BE2C (cell line): ENCODE measurements at places on chromosomes 5 and 9.

GRCh38 chr9:71816916-71817451 lies 48.7 kb upstream of the CEMIP2 start:
- no peak for DNase-seq

DNA sequence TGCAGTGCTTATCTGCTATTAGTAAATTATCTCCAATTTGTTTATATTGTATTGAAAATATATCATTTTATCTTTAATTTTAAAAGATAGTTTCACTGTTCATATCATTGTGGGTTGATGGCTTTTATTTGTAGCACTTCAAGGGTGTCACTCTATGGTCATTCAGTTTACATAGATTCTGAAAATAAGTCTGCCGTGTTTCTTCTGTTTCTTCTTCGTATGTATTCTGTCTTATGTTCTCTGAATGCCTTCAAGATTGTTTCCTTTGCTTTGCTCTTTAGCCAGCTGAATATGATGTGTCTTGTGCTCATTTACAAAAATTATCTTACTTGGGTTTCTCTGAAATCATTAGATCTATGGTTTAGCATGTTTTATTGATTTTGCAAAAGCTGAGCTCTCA lies 359.9 kb downstream of the CYLC2 start:
- DNase-seq = no peak

DNA sequence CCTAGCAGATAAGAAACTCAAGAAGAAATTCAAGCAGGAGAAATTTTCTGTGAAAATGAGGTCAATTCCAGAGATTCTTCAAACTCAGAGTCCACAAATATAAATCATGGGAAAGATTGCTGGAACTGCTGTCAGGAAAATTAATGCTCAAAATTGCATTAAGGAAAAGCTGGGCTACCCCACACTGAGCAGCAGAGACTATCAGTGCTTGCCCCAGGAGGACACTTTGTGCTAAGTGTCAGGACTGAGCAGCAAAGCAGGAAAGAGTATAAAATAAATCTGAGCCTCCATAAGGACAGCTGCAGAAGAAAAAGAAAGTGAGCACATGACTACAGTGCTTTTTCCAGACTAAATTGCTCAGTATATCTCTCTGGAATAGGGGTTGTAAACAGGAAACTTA lies 81.6 kb downstream of the RGS7BP start:
- DNase-seq = no peak

GRCh38 chr9:37163299-37163698 lies 42.9 kb downstream of the ZCCHC7 start:
- no peak for DNase-seq

DNA sequence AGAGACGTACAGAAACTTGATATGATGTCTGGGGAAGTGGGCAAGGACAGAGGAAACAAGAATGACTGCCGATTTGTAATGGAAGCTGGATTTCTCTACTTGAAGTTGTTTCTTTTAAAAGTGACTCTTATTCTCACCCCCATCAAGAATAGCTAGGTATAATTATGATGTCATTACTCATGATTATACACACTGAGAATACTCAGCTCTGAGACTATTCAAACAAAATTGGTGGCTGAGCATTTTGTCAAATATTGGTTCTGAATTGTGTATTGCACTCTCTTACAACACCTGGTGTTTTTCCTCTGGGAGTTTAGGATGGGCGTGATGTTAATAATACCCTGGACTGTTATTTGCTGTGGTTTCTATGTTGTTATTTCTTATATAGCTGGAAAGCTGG lies 46.3 kb downstream of the MAST4 start:
- DNase-seq = no peak

- DNase-seq = no peak
Observed at GRCh38 chr9:134987376-134987775, 69.7 kb upstream of the FCN1 start.

- no peak for DNase-seq
Observed at GRCh38 chr9:128685636-128686489, 3.2 kb upstream of the SET start.

DNA sequence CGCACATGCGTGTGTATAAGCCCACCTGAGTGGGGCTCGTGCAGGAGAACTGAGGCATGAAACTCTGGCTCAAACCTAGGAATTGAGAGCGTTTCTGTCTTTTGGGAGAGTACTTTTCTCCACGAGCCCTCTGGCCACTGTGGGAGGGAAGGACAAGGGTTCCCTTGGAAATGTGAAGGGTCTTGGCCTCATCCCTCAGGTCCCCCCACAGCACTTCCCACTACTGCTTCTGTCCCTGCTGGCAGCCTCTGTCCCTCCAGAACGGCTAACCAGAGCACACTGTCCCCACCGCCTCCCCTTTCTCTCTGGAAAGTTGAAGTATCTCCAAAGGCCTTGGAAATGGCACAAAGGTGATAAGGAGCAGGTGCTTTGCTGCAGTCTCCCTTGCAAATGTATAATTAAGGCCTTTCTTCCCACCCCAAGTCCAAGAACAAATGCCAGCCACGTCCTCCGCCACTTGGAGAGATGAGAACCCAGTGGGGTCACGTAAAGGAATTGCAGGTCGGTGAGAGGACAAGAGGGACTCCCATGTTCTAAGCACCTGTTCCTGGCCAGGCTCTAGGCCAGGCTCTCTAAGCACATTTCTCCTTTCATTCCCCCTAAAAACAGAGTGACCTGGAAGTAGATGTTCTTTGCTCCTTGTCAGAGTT lies 107.9 kb upstream of the LMX1B start:
- DNase-seq = no peak

GRCh38 chr5:172102218-172102870 lies 85.7 kb downstream of the STK10 start:
- DNase-seq = no peak

- no peak for DNase-seq
Observed at GRCh38 chr5:1883120-1883924, 597 bp upstream of the IRX4 start.

- DNase-seq = no peak
Observed at GRCh38 chr5:14166437-14166836, 23.3 kb downstream of the TRIO start.

DNA sequence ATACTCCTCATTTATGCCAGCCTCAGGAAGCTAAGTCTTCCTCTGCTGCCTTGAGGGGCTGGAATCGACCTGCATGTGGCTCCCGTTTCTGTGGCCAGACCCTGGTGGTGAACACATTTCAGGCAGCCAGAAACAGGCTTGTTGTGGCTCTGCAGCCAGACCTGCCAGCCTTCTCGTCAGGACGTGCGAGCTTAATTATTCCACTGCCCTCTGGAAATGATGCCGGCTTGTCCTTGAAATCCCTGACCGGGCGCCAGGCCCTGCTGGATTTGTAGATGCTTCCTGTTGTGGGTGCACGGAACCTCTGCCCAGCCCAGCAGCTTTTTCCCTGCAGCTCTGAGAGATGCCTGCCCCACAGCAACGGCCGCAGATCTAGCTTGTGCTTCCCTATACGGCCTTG lies 41.6 kb downstream of the PDZD2 start:
- peak; percentile 50 for DNase-seq

DNA sequence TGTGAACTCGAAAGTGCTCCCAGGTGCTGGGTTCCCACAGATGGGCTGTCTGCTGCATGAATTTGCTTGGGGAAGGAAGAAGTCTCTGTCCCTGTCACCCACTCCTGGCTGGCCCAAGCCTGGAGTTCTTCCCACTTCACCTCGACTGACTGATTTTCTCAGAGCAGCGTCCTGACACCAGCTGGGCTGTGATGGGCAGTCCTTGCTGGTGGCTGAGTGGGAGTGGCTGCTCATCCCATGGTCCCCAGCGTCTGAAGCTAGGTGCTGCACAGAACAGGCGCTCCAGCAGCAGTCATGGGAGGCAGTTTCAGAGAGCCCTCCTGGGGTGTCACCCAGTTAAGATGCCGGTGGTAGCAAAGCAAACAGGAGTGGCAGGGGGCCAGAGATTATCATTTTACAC lies 10.1 kb upstream of the NEURL1B start:
- DNase-seq = no peak

GRCh38 chr5:168798065-168799023 lies 219.2 kb upstream of the PANK3 start:
- DNase-seq = no peak

- no peak for DNase-seq
Observed at GRCh38 chr9:37758747-37759146, 5.1 kb downstream of the TRMT10B start.

DNA sequence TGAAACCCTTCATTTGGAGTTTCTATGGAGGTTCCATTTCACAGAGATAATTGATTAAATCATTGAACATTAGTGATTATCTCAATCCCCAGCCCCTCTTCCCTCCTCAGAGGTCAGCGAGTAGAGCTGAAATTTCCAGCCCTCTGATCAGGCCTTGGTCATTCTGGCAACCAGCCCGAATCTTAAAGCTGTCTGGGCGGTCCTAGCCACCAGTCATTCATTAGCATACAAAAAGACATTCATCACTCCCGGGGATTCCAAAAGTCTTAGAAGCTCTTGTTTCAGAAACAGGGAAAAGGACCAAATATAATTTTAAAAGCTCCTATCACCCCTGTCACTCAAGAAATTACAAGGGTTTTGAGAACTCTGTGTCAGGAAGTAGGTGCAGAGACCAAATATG lies 41.3 kb downstream of the ZNF474 start:
- no peak for DNase-seq

GRCh38 chr5:38582293-38582974 lies 26.0 kb upstream of the LIFR start:
- DNase-seq = no peak

DNA sequence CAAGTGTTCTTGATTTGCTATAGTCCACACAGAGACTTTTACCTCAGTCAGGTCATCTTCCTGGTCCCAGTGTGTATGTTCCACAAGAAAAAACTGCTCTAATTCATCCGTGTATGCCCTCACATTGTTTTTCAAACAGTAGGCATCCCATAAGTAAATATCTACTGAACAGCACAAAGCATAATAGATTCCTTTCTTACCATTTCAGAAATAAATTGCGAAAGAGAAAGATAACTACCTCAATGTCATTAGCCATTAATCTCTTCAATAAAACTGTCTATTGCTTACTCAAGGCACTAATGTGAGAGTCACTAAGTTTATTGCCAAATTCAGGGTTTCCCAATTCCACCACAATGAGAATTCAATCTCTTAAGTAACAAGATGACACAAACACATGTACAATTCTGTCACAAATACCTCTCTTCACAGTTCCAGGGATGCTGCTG lies 9.6 kb downstream of the FBXW2 start:
- DNase-seq = no peak

DNA sequence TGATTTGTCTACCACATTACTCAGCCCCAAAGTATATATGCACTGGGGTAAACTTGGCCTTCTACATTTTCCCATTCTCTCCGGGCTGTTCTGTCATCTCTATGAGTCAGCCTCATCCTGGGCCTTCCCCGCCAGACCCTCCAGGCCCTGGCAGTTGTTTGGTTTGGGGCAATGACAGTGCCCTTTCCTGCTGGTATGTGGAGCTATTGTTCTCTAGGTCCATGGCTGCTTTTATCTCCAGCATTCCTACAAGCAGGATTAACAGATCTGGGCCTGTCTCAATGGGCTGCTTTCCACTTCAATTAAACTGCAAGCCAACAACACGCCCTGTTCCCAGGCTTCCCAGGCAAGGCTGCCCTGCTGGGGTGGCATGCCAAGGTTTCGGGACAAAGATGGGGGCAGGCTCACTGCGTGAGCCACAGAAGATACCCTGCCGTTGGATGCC lies 136.4 kb downstream of the SLIT3 start:
- DNase-seq = peak; percentile 31
